Urinary bladder (tissue), 4 donors: ENCODE measurements at places on chromosomes 11 and 22. TPM values are rescaled to one million over a fixed set of nuclear protein-coding genes. Genes with fewer than 3 reads are reported as not detected.

YPEL1 gene
- total RNA-seq: 7.0 TPM

GRCh38 chr11:63015521-63016215 lies at the start of gene SLC22A8:
Gene SLC22A8 (minus strand): TSS chr11:63015841. CDS start chr11:63014958, 883 bp downstream.
- no peak for DNase-seq

RAG1 gene
- 1.6 TPM for total RNA-seq

GRCh38 chr11:35127619-35128018 lies 11.4 kb upstream of the CD44 start:
- no peak for DNase-seq

DNA sequence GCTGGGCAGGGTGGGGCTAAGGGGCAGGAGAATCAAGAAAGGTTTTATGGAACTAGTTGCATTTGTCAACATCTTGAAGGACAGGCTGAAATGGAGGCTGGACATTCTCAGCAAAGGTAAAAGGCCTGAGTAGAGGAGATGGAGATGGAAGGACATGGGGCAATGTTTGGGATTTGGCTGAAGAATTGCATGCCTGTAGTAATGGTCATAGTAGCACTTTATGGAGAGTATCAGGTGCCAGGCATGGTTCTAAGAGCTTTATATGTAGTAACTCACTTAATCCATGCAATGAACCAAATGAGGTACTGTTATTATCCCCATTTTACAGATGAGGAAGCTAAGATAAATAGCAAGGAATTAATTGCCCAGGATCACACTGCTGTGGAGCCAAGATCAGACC lies 23.9 kb downstream of the BMAL1 start:
- no peak for DNase-seq

- no peak for DNase-seq
These were observed 4.3 kb downstream of the SMARCB1 start for GRCh38 chr22:23790819-23791737.

- no peak for DNase-seq
These were observed 1.9 kb upstream of the ESS2 start for GRCh38 chr22:19146215-19146968.

DNA sequence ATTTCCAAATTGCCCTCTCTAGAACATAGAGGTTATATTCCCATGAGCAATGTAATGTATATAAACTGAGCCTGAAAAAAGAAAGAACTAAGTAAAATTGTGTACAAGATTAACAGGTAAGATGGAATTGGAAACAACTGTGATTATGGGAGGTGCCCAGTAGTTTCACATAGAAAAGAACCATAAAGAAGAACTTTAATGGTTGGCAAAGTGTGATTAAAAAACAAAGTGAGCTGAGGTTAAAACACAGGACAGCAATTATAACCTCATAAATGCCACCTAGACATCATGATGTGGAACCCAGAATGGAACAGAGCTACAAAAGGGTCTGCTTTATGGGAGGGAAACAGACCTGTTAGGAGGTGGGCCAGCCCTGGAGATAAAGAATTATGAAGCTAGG lies 58.6 kb downstream of the CYB5R2 start:
- no peak for DNase-seq
